ENCODE measurements at places on chromosomes 12 and 14.

DNA sequence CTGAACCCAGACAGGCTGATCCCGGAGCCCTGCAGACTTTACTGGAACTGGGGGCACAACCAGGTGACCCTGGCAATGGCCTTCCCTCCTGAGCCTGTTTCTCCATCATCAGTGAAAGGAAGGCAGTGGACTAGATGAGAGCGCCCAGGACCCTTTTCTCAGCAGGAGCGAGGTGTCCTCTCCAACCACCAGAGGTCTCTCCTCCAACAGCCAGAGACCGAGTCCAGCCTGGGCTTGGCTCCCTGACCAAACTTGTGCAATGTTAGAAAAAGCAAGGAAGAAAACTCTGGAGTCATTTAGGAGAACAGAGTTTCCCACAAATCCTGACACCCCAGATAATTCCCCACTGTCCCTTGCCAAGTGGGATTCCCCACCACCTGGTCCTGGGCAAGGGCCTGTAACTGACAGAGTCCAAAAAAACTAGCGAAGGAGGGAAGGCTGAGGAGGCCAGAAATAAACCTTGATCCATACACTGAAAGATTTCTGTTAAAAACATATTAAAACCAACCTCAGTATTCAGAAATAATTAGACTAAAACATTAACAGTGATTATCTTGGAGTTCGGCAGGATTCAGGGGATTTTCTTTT lies 9.0 kb downstream of the RPS6KL1 start:
- no peak for DNase-seq

DNA sequence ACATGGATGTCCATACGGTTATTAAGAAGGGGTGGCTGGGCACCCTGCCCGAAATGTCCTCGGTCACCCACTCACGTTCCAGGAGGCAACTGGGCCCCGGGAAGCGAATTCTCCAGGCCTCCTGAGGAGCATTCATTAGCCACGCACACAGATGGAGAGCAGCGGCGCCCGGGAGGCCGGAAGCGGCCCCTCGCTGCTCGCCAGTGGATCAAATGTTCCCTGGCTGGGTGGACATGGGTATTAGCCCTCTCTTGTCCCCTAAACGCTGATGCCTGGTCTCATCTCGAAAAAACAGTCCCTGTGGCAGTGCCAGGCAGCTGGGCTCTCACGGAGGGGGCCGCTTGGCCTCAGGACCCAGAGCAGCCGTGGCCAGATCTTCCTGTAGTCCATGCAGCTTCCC lies 59.0 kb upstream of the DLK1 start:
- DNase-seq, result no peak

DNA sequence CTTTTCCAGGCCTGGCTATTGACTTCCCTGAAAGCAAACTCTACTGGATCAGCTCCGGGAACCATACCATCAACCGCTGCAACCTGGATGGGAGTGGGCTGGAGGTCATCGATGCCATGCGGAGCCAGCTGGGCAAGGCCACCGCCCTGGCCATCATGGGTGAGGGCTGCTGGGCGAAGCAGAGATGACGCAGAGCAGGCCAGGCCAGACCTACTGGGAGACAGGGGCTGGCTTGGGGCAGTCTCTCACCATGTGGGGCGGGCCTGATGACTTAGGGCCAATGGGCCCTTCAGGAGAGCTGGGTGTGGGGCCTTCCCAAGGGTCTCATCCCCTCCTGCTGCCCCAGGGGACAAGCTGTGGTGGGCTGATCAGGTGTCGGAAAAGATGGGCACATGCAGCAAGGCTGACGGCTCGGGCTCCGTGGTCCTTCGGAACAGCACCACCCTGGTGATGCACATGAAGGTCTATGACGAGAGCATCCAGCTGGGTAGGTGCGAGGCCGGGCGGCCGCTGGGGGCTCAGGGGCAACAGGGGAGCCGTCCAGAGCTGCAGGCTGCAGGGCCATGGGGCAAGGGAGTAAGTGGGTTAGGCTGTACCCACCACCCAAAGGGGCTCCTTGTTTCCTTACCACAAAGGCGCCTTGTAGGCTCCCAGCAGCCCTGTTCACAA lies 33.0 kb upstream of the LRP1-AS start:
- DNase-seq, result no peak

- no peak for DNase-seq
These were observed 13.5 kb downstream of the HIP1R start for GRCh38 chr12:122848471-122849351.

GRCh38 chr14:74552623-74553022 lies 59.1 kb downstream of the ISCA2 start:
- no peak for DNase-seq

- DNase-seq, result no peak
These were observed 198.7 kb downstream of the EFCAB11 start for GRCh38 chr14:89755816-89756215.

DNA sequence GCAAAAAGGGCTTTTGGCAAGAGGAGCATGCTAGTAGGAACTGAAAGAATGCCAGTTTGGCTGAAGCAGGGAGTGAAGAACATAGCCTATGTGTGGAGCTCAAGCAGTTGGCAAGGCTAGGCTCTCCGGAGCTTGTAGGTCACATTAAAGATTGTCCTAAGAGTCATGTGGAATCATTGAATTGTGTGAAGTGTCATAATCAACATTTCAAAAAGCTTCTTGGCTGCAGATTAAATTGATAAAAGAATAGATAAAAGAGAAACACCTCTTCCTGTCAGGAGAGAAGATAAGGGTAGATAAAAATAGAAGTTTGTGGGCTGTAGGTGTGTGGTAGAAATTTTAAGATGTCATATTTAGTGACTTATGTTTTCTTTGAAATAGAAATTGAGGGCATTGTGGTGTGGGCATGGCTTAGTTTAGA lies 36.1 kb downstream of the CPSF6 start:
- DNase-seq, result no peak

GRCh38 chr12:70048521-70049250 lies 194.5 kb upstream of the CNOT2 start:
- no peak for DNase-seq

DNA sequence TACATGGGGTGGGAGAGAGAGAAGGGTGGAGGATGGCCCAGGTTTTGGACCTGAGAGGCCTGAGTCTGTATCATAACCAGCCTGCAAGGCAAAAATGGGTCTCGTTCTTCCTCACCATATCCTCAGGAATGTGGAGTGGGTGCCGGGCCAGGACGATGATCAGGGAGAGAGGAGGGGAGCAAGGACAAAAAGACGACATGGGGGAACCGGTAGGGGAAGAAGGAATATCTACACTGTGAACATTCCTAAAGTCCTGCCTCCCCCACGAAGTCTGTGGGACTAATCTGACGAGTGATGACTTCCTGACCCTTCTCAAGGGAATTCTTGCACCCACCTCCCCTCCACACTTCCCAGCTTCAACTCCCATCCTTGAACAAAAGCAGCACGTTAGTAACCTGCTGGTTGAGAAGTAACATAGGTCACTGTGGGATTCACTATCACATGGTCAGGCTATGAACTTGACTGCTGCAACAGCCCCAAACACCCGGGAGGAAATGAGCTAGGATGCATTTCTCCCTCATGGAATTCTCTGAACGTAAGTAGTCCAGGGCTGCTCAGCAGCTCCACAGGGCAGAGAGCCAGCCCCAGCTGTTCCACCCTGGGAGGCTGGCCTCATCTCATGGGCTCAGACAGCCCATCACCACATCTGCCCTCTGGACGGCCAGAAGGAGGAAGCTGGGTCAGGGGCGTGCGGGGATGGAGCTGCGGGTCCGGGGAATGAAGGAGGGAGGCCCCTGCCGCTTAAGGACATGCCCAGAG lies 36.8 kb upstream of the VWF start:
- no peak for DNase-seq

DNA sequence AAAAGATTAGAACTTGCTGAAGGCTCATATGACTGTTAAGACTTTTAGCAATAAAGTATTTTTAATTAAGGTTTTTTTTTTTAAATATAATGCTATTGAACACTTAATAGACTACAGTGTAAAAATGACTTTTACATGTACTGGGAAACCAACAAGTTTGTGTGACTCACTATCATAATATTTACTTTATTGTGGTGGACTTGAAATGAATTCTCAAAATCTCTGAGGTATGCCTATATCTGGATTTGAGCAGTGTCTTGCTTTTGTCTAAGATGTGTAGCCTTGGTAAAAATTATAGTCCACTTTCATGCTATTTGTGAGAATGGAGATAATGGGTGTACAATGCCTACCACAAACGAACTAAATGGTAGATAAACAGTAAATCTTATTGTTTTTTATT lies 33.9 kb upstream of the NAV3 start:
- DNase-seq, result no peak

GRCh38 chr12:46472893-46473633 lies 100.5 kb upstream of the SLC38A2 start:
- no peak for DNase-seq

GRCh38 chr12:52199294-52199919 lies 7.6 kb upstream of the KRT80 start:
- DNase-seq, result no peak

DNA sequence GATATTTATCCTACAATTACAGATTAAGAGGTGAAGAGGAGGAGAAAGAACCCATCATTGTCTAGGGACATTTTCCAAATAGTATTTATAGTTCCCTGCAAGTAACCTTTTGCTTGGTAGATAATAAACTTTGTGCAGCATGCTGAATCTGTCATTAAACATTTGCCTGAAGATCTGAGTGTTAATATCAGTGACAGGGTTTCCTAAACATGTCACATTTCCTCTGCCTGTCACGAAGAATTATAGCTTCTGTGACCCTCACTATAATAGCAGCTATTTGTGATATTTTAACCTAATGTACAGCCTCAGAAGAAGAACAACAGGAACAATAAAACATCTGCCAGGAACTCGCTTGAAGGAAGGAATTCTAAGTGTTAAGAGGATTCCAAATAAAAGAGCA lies 350.3 kb downstream of the GXYLT1 start:
- DNase-seq, result no peak

DNA sequence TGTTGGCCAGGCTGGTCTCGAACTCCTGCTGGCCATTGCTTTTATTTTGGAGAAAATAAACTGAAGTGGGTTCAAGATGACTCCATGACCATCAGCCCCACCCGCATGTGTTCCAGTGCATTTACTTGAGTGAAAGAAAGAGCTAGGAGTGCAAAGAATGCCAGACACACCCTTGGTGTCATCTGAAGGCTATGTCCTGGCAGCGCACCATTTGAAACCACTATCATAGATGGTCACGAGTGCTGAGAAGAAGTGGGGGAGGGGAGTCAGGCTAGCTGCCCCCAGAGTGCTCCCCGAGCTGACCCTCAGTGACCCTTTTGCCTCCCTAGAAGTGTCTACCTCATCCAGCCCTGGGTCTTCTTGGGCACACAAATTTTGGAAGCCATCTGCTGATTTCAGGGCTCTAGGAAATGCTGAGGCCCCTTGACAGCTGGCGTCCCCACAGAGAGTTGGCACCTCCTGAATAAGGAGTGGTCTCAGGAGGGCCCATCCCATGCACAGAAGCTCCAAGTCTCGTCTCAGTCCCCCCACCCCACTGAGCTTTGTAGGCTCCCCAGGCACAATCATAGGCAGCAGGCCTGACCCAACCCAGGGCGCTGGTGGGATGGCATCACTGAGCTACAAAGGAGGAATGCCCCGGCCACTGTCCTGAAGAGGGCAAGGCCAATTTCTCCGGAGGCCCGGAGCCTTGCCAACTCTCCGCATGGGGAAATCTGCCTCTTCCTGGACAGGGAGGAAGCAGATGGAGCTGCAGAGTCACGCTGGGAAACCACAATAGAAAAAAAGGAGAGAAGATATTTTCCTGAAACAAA lies 28.0 kb downstream of the PXN start:
- no peak for DNase-seq

GRCh38 chr12:11727133-11727664 lies 77.7 kb downstream of the ETV6 start:
- no peak for DNase-seq

Measured in stimulated activated CD8-positive, alpha-beta memory T cell treated with anti-CD3 and anti-CD28 coated beads, Interleukin-15, amount 100 ng/mL, for 4 hours (primary cell).